ENCODE measurements at places on chromosomes 11 and 22.

DNA sequence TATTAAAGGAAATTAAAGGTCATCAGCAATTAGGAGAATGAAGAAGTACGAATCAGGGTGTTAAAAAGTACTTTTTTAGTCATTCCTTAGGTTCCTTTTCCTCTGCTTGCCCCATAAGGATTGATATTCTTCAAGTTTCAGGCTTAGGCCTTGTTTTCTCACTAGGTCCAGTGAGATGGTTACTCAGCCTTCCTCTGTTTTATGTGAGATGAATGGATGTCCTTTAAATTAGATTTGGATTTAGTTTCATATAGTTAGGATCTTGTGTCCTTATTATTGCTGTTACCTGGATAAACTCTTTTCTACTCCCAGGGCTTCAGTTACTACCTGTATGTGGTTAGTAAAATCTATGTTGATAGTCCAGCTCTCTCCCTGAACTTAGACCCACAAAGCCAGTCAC is 29.2 kb downstream of the FAR1 start:
- DNase-seq: no peak

- no peak for DNase-seq
Observed at GRCh38 chr11:95684170-95684569, 105.4 kb downstream of the FAM76B start.

- no peak for DNase-seq
Observed at GRCh38 chr11:30314625-30315024, 8.3 kb upstream of the ARL14EP start.

DNA sequence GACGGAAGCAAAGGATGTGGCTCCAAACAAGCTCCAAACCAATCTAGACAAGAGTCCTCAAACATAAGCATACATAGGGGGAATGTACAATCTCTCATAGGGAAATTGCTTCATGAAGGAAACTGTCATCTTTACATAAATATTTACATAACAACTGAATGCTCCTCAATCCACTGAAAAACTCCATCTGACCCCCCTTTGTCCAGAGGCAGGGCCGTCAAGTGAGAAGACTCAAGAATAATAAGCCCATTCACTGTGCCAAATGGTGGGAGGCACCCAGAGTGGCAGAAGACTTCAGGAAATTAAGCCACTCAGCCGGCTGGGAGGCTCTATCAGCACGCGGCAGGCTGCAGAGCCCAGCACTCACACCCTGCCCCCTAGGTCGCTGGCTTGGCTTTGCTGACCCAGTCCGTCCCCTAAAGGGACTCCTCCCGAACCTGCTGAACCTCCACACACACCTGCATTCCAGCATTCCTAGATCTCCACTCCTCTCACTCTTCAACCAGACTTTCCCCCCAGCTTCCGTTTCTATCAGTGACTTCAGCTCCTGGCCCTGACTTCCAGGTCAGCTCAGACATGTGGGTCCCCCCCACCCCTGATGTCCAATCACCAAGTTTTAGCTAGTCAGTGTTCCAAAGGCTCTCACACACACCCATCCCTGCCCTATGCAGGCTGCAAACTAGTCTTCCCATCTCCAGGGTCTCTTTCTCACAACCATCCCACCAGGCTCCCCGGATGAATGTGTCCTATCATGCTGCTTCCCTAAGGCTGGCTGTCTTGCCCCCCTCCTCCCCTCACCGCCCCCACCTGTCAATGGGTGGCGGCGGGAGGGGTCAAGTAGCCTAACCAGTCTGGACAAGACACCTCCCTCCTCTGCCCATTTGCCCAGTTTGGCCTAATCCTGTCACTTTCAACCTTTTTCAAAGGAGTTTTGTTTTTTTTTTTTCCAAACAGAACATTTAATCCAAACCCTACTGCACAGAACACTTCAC is 11.3 kb downstream of the VPS37C start:
- DNase-seq: no peak

DNA sequence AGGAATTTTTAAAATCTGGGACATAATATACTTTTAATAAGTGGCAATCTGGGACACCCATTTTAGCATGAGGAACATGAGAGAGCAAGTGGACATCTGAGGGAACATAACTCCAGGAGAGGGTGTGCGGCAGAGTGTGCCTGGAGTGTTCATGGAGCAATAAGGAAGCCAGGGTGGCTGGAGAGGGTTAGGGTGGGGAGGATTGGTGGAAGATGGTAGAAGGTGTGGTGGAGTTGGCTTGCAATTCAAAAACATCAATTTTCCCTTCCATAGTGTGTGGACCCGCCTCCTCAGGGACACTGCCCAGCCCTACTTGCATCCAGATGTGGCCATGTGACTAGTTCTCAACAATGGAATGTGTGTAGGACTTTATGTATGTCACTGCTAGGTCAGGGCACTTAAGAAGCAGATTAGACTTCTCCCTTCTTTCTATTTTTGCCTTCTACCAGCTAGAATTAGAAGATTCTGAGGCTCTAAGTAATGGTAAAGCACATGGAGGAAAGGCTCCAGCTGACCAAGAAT is 4.4 kb upstream of the DENND5A start:
- no peak for DNase-seq

DNA sequence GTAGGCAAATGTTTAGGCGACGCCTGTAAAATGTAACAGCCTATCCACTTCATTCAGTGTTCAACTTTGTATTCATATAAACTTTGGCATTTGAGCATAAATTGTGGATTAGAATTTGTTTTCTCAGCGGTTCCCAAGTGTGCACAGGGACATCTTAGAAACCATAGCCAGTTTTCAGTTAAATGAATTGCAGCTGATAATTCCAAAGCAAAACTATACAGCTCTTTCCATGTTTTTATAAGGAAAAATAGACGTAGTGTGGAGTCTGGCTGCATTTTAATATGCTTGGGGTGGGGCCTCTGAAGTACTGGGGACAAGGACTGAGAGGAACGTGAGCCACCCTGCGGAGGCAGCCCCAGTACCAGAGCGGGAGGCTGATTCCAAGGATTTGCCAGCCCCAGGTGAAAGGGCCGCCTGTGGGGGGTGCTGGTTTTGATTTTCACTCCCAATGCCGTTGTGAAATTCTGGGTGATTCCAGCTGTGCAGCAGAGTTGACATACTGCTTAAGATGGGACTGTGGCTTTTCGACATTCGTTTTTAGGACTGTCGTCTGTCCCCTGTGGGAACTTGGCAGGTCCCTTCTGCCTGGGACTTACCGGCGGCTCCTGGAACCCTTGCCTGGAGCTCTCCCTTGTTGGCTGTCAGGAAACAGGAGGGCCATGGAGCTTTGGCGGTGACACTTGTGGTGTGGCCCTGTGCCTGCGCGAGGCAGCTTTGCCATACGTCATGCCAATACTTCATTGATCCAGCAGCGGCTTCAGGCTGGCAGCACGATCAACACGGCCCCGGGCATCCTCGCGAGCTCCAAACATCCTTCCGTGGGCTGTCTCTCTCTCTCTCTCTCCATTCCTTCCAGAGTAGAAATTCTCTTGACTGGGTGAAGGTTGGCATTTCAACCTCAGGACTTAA is 370.9 kb downstream of the TBC1D22A start:
- DNase-seq: no peak

- no peak for DNase-seq
Observed at GRCh38 chr11:10317776-10318526, 13.1 kb downstream of the ADM start.

- no peak for DNase-seq
Observed at GRCh38 chr11:94494126-94494680, 419 bp downstream of the ANKRD49 start.

DNA sequence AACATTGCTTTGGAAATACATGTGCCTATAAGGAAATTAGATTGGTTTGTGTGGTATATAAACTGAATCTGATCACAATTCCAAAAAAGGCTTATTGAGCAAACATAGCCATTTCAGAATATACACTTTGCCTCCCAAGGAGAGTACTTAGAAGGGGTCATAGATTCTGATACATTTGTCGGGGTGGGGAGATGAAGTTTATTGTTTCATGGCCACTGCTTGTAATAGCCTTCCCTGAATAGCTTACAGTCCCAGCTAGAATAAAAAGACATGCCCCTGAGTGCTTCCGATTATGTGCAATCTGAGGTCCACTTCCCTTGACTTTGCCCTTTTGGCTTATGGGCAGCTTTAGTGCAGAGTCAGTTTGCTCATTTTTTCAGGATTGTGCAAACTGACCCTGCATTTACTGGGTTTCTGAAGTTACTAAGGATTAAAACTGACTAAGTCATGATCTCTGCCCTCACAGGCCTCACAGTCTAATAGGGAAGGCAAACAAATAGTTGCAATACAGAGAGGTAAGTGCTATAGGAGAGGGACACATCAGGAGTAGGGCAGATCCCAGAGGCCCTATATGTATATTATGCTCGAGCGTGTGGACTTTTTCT is 184.2 kb downstream of the BLID start:
- no peak for DNase-seq
